ENCODE measurements at places on chromosomes 4 and X.

GRCh38 chrX:7263330-7263729, 115.4 kb upstream of the PUDP start:
- no peak for DNase-seq

DNA sequence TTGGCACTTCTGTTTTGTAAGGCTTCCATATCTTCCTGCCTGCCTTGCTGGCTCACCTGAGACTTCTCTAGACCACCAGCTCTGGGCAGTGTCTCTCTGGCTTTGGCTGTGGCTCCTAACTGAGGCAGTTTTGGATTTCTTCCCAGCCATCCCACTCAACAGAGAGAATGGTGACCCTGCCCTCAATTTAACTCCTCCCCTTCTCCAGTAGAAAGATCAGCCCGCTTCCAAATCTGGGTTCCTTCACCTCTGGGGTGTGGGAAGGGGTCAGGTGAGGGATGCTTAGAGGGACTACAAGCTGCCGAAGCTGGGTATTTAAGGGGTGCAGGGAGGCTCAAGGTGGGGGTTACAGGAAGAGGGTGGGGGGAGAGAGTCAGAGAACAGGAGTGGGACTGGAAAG, 23.7 kb downstream of the NAP1L5 start:
- no peak for DNase-seq

DNA sequence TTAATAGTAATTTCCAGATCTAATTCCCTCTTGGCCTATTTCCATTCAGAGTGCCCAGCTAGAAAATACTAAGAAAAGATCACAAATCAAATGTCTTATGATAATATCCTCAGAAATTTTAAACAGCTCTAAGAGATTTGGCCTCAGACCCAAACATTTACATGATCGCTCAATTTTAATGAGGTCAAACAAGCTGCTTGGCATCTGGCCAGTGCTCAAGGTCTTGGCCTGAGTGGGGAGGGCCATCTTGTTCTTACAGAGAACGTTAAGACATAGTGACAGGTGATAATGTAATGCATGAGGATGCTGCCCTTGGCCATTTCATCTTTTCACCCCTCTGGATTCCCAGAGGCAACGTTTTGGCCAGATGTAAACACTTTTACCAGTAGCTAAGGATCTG, 159.2 kb upstream of the SLC7A11 start:
- DNase-seq = no peak

- DNase-seq = no peak
These were observed 291.6 kb upstream of the ARSJ start for GRCh38 chr4:114271031-114271430.

GRCh38 chr4:177404342-177404741, 37.9 kb downstream of the AGA start:
- DNase-seq = no peak

GRCh38 chr4:85967872-85968271, 392.0 kb downstream of the MAPK10 start:
- no peak for DNase-seq

- no peak for DNase-seq
These were observed 10.0 kb upstream of the APELA start for GRCh38 chr4:164866817-164867490.

DNA sequence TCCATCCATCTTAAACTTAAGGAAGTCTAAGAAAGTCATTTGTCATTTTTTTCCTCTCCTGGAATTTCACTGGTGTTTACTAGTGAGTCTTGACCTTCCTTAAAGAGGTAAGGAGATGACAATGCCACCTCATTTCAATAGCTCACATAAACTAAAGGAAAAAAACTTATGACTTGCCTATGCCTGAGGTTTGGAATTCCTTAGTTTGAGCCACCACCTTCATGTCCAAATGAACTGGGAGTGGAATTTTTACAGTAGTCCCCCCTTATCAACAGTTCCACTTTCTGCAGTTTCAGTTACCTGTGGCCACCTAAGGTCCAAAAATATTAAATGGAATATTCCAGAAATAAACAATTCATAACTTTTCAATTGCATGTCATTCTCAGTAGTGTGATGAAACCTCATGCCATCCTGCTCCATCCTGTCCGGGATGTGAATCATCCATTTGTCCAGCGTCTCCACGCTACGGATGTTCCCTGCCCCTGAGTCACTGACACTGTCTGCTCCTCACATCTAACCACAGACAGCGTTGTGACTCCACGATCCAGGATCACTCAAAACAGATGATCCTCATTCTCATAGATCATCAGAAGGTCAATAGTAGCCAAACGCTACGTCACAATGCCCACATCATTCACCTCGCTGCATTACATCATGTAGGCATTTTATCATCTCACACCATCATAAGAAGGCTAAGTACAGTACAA, 177.4 kb downstream of the SH3KBP1 start:
- DNase-seq = peak; percentile 79

DNA sequence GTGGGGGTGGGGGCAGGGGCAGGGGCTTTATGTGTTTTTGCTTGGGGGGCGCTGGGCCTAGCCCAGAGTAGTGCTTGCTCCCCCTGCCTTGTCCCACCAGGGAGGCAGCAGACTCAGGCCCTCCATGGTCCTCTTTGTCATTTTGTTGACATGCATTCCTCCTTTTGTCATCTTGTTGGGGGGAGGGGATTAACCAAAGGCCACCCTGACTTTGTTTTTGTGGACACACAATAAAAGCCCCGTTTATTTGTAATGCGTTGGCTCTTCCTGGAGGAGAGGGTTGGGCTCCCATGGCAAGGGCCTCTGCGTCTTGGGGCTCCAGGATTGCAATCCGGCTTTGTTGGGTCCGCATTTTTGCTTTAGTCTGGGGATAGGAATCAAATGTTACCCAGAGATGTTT, 2.2 kb downstream of the EMD start:
- DNase-seq = no peak

- DNase-seq = no peak
These were observed 12.4 kb downstream of the ZFP92 start for GRCh38 chrX:153423652-153424051.

- no peak for DNase-seq
These were observed 1068.4 kb upstream of the INTU start for GRCh38 chr4:126564283-126564854.

GRCh38 chr4:88938138-88938537, 118.8 kb downstream of the FAM13A start:
- DNase-seq = peak; percentile 99

GRCh38 chr4:128552586-128552907, 257.0 kb upstream of the JADE1 start:
- DNase-seq = no peak

DNA sequence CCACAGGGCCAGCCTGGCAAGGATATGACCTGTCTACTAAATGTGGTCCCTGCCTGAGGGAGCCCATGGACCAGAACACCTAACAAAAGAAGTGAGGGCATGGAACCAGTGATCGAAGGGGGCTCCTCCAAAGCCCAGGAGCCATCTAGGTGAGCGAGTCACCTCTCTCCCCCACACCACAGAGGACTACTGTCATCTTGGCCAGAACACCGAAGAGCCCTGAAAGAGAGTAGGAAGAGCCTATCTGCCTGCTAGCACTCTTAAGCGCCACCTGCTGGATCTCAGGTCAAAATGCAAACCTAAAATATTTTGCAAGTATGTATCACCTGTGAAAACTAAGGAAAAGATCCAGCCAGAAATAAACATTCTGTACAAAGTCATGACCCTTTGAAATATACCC, 137.9 kb upstream of the ZXDB start:
- peak; percentile 13 for DNase-seq

- peak; percentile 31 for DNase-seq
These were observed 69.4 kb downstream of the PDS5A start for GRCh38 chr4:39908284-39908683.

GRCh38 chr4:156197216-156197615, 243.6 kb upstream of the CTSO start:
- peak; percentile 77 for DNase-seq

- peak; percentile 88 for DNase-seq
These were observed 5.7 kb upstream of the IL13RA2 start for GRCh38 chrX:115023139-115023538.

All from renal cortical epithelial cell (primary cell).